MV-4-11 (cell line): ENCODE measurements at places on chromosomes 7 and 10.
A peak's percentile ranks its signal among the peaks of the same experiment; 100 is the strongest.

DNA sequence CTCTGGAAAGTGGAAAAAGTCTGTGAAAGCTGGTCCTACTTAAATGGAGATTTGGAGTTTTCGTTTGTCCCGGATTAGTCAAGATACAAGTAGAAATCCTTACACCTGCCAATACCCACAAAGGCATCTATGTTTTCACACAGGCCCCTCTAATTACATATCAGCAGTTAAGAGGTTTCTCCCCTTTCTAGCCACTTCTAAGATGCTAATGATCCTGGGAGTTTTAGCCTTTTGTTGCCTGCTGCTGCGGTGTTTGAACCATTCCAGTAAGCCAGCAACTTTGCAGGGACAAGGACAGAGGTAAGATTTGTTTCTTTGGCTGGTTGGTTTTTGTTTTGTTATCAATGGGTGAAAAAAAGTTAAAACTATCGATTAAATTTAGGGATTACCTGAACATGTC lies 5.8 kb upstream of the C1QL3 start:
- DNase-seq = no peak

DNA sequence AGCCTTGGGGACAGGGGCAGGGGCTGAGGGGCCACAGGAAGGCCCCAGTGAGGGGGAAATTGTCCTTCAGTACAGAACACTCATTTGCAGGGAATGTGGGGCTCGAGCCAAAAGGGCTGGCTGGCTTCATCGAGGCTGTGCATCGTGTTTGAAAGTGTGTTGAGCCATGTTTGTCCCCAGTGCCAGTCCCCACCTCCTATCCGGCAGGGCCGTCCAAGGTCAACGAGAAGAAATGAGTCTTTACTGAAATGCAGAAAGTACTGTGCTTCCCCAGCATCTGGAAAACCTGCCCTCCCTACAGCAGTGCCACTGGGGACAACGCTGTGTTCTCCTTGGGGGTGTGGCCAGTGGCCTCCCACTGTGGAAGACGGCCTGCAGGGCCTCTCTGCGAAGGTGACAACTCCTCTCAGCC lies 214.1 kb downstream of the KLF6 start:
- no peak for DNase-seq

- no peak for DNase-seq
Measured at GRCh38 chr7:82816272-82816671, 346.4 kb downstream of the PCLO start.

GRCh38 chr7:81447351-81447952 lies 322.4 kb downstream of the HGF start:
- DNase-seq = peak; percentile 19

GRCh38 chr7:142787034-142787768 lies 16.4 kb downstream of the PRSS2 start:
- no peak for DNase-seq

GRCh38 chr7:116797612-116798011 lies 64.8 kb upstream of the CAPZA2 start:
- no peak for DNase-seq

DNA sequence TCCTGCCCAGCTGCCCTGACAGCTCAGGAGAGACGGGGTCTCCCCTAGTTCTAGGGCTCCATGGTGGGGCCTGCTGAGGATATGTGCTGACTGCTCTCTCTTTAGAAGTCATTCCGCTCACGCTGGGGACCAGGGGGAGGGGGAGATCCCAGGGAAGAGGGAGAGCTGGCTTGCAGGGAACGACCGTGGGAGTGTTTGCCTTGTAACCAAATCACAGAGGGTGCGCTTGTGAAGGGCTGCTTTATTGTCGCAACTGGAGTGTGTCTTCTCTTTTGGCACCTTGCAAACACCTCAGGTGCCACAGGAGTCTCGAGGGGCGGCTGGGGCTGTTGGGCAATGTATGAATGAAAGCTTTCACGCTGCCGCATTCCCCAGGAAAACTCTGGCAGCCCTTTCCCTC lies 531.3 kb upstream of the MKI67 start:
- DNase-seq = no peak

DNA sequence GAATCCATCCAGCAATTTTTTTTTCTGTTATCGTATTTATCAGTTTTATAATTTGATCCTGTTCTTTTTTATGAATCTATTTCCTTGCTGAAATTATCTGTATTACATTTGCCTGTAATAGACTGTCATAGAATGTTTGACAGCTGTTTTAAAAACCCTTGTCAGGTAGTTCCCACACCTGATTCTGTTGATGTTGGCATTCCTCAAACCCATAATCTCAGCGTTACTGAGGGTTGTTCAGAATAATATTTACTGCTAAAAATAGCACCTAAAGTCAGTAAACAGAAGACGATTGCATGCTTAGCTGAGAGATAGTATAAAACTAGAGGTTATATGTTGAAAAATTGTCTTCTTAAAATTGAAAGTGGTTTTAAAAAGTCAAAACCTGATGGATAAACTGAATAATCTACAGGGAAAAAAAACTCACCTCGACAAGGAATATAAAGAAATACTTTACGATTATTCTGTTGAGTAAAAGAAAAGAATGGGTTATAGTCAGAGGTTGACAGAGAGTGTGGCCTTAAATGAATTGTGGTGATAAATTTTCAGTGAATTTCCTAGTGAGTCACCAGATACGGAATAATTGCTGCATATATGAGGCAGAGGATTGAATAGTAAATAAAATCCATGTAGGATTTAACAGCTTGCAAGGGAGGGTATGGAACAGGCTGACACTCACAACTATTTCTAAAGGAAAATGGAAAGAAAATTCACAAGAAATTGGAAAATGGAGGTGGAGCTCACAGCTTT lies 824.1 kb upstream of the IGFBP3 start:
- no peak for DNase-seq

- DNase-seq = no peak
Measured at GRCh38 chr7:117605712-117606111, 125.9 kb downstream of the CFTR start.

- DNase-seq = no peak
Measured at GRCh38 chr10:13001041-13001886, at the start of gene CCDC3. CCDC3 (minus strand) TSS chr10:13001713; CDS start chr10:13001570, 143 bp downstream.

DNA sequence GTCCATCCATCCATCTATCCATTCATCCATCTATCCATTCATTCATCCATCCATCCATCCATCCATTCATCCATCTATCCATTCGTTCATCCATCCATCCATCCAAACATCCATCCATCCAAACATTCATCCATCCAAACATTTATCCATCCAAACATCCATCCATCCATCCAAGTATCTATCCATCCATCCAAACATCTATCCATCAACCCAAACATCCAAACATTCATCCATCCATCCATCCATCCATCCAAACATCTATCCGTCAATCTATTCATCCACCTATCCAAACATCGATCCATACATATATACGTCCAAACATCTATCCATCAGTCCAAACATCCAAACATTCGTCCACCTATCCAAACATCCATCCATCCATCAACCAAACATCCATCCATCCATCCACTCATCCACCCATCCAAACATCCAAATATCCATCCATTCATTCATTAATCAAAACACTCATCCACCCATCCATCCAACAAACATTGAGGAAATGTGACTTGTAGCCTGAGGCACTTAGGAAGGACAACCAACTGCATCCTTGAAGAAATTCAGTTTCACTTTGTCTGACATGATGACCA lies 28.8 kb upstream of the MYH16 start:
- no peak for DNase-seq

GRCh38 chr7:2124604-2125345 lies 108.0 kb downstream of the MAD1L1 start:
- DNase-seq = no peak

GRCh38 chr10:54906940-54907339 lies 105.9 kb upstream of the PCDH15 start:
- DNase-seq = no peak

DNA sequence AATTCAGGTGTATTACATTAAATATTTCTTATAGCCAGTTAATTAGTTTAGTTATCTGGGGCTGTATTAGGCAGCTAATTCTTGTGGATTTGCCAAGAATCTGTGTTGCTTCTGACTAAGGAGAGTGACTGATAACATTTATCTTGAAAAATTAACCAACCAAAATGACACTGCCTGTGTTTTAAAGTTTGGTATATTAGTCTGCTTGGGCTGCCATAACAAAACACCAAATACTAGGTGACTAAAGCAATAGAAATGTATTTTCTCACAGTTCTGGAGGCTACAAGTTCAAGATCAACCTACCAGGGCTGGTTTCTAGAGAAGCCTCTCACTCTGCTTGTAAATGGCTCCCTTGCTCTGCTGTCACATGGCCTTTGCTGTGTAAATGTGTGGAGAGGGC lies 12.9 kb downstream of the EXOC4 start:
- no peak for DNase-seq

GRCh38 chr10:50395271-50395670 lies 144.0 kb upstream of the ASAH2 start:
- DNase-seq = peak; percentile 11

DNA sequence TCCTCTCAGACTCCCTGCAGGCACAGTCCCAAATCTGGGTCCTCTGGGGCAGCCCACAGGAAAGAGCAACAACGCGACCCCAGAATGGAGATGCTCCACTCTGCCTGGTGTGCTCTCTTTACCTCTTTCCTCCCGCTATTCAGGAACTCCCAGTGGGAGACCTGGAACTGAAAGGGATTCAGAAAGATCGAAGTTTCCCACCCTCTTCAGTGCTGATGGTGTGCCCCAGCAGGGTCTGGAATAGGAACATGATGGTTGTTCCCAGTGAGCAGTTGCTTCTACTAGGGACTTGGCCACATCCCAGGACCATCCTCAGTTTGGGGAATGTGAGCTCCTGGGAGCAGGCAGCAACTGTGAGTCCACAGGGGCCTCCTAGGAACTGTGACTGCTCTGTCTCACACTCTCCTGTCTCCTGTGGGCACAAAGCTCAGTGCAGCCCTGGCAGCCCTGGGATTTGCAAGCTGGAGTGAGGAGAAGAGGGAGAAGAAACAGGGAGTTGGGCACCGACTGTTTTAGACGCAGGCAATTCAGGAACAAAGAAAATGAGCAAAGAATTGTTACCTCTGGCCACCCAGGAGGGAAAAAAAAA lies 17.9 kb downstream of the OR6V1 start:
- no peak for DNase-seq

DNA sequence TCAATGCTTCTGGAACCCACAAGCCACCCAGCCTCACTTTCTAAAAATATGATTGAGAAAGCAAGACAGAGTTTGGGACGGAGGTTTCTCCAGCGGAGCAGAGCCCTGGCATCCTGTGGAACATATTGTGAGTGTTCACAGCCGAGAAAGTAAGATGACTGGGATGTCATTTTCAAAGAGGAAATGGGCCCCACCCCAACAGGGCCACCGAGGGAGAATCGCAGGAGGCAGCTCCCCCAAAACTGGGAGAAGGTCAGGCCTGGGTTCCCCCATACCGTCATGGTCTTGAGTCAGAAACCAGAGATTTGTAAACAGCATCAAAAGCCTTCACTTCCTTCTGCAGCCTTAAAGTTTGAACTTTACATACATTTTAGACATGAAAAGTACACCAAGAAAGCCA lies 560.0 kb downstream of the PTPRN2 start:
- DNase-seq = no peak

DNA sequence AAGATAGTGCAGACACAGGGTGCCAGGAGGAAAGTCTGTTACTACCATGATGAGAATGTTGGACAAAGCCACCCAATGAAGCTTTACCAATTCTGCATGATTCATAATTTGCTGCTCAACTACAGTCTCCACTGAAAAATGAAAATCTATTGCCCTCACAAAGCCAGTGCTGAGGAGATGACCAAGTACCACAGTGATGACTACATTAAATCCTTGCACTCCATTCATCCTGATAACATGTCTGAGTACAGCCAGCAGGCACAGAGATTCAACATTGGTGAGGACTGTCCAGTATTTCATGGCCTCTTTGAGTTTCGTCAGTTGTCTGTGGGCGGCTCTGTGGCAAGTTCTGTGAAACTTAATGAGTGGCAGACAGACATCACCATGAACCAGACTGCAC lies 144.0 kb downstream of the PLCE1 start:
- DNase-seq = no peak

GRCh38 chr10:119383174-119383856 lies 159.2 kb downstream of the RGS10 start:
- DNase-seq = peak; percentile 94

- DNase-seq = no peak
Measured at GRCh38 chr10:130741901-130742855, 569.3 kb downstream of the TCERG1L start.

- no peak for DNase-seq
Measured at GRCh38 chr7:154738216-154738615, 264.7 kb downstream of the PAXIP1 start.

DNA sequence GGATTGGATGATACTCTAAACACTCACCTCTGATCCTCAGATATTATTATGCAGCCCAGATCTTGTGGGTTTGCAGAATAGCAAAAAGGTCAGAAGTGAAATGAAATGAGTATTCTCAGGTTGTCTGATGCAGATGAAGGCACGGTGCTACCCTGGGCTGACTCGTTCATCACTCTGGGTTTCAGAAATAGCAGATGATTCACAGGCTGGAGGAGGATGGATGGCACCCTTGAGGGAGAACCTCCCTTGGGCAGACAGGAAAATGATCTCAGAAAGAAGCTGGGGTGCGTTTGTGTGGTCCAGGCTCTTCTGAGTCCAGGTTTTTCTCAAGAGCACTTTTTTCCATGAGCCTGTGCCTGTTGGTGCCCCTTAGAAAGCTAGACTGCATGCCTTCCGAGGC lies 515.8 kb upstream of the MKI67 start:
- DNase-seq = no peak

GRCh38 chr7:107939573-107940489 lies 48.8 kb downstream of the DLD start:
- DNase-seq = no peak

DNA sequence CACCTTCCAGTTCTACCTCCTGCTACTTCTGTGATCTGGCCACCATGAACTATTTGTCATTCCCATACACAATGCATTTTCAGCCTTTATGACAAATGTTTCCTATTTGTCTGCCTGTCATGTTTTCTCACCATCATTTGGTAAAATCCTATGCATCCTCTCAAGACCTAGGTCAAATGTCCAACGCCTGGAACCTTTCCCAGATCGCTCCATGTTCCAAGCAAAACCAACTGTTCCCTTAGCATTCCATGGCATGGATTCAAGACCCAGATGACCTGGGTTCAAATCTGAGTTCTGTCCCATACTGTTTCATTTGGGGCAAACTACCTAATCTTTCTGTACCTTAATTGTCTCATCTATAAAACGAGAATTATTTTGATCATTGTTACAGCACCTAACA lies 98.9 kb downstream of the USP6NL start:
- no peak for DNase-seq

GRCh38 chr10:88417387-88418030 lies 165.6 kb downstream of the RNLS start:
- DNase-seq = no peak

GRCh38 chr7:8305625-8306388 lies 43.8 kb upstream of the ICA1 start:
- peak; percentile 67 for DNase-seq

- DNase-seq = no peak
Measured at GRCh38 chr7:140624392-140625191, 16.0 kb downstream of the DENND2A start.

DNA sequence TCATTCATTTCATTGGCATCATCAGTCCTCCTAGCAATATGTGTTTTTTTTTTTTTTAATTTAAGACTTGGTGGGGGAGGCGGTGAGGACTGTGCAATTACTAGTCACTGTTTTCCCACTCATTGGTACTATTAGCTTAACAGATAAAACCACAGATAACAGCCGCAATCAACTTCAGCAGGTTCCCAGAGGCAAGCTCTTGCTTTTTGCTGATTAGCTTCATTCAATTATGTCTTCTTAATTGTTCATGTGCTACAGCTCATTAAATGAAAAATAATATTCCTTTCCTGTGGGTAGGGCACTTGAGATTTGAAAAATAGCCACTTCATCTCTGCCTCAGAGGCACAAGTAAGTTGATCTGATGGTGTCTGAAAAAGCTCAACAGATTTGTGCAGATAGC lies 215.5 kb downstream of the PCDH15 start:
- DNase-seq = no peak
